ENCODE measurements at places on chromosomes 5 and 9.

GRCh38 chr5:95283022-95283615 is 1.8 kb downstream of the MCTP1 start:
- DNase-seq, result no peak

DNA sequence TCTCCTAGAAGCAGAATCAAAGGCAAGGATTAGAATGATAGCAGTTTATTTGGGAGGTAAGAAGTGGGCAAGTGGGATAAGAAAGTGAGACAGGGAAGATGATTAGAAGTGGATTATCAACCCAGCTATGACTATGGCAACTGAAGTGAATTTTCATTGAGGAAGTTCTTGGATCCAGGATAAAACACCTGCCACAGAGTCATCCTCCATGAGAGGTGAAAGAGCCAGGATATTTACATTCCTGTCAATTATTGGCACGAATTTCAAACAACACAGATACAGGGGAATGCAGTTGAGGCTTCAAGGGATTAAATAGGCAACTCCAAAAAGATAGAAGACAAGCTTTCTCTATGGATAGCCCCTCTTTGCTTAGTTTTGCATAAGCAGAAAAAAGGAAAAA is 31.8 kb upstream of the ZNF366 start:
- DNase-seq, result no peak

- no peak for DNase-seq
Observed at GRCh38 chr5:163846512-163846911, 341.1 kb downstream of the MAT2B start.

- no peak for DNase-seq
Observed at GRCh38 chr5:64971513-64971912, 202.8 kb downstream of the CWC27 start.

DNA sequence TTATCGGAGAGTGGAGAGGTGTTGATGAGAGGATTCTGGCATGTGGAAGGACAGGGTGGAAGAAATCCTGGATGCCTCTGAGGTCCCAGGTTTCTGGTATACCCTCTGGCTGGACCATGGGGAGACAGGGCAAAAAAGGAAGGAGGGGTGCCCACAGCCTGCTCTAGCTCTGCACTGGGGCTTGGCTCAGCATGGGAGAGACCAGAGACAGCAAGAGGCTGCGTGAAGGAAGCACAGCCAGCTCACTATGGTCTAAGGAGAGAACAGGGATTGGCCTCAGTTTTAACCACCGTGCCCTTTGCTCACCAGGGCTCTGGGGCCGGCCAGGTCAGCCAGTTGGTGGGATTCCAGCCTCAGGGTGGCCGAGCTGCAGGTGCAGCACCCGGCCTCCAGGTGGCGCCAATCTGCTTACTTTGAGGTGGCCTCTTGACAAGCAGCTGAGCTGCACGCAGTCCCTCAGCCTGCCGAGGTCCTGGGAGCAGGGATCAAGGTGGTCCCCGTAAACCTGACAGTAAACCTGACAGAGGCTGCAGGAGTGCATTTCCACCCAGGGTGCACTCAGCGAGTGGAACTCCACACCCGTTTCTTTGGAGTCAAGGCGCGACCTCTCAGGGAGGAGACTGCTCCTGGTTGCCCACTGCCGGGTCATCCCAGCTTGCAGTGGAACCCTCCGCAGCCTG is 25.0 kb upstream of the SPTLC1 start:
- peak; percentile 76 for DNase-seq

- DNase-seq, result no peak
Observed at GRCh38 chr5:42989190-42989589, 50.9 kb downstream of the ANXA2R start.

GRCh38 chr9:99592834-99593574 is 228.7 kb upstream of the NR4A3 start:
- DNase-seq, result no peak

DNA sequence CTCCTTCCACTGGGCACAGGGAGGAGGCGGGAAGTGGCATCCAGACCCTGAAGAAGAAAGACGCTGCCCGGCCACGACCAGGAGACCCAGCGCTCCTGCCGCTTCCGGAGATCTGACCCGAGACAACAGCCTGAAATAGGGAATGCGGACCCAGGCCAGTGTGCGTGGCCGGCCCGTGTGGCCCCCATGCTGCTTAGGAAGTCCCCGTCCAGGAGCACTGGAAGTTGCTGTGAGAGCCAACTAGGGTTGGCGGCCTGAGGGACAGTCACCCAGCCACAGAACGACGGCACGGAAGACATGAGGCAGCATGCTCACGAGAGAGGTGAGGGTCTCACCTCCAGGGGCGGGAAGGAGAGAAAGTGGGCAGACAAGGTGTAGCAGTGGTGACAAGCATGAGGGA is 17.0 kb downstream of the SH3GLB2 start:
- DNase-seq, result no peak

- DNase-seq, result no peak
Observed at GRCh38 chr9:133304477-133305377, 29.7 kb upstream of the ABO start.

DNA sequence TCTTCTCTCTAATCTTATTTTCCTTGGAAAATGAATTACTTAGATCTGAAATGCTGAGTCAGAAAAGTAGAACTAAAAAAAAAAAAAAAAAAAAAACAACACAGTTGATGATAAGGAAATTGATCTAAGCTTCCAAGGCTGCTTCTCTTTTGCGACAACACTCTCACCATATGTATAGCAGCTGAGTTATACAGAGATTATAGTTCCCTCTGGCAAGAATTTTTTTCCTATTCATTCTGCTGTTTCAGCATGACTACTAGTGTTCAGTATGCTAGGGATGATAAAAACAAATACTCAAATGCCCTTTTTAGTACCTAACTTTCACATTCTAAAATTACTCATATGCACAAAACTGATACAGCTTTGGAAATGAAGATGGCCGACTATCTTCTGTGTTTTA is 267.3 kb downstream of the MLLT3 start:
- no peak for DNase-seq

DNA sequence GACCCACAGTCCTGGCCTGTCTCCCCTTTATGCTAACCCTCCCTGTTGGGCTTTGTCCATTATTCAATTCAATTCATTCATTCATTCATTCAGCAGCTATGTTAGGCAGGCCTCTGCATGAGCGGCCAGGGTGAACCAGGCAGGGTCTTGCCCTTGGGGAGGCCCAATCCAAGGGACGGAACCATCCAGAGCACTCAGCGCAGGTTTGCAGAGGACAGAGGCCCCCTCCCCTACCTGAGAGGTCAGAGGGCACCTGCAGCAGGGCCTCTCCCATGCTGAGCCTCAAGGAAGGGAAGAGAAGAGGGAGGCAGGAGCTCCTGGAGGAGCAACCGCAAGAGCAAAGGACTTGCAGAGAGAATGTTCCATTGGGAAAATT is 61.4 kb downstream of the C9orf50 start:
- DNase-seq, result no peak

- DNase-seq, result no peak
Observed at GRCh38 chr5:181248277-181248676, 4.6 kb upstream of the RACK1 start.

- no peak for DNase-seq
Observed at GRCh38 chr5:74041913-74042312, 415.9 kb downstream of the ARHGEF28 start.

GRCh38 chr5:179181988-179182387 is 121.8 kb downstream of the ZNF354C start:
- no peak for DNase-seq

Measured in head of caudate nucleus (tissue), 42 donors.